ENCODE measurements at places on chromosomes 16 and 17.
A peak's percentile ranks its signal among the peaks of the same experiment; 100 is the strongest.

GRCh38 chr17:39933912-39934311 is 6.4 kb downstream of the LRRC3C start:
- no peak for DNase-seq

GRCh38 chr17:28497931-28498330 is 8.2 kb upstream of the FOXN1 start:
- no peak for DNase-seq

DNA sequence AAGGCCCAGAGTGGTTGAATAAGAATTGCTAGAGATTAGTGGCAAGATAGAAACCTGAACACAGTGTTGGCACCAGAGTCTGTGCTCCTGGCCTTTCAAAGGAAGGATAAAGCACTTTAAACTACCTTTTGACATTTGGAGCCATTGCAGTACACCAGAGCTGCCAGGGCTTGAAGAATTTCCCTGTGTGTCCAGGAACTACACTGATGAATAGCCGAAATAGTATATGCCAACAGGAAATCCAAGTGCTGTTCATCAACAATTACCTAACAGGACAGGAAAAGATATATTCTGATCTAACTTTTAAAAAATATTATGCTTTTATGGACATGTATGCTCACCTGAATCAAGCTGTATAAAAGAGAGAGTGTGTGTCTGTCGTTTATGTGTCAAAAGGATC is 5.1 kb downstream of the HEATR6 start:
- DNase-seq = no peak

- no peak for DNase-seq
Observed at GRCh38 chr17:41390411-41390938, 6.9 kb downstream of the KRT31 start.

GRCh38 chr17:58092101-58092796 is 9.0 kb downstream of the DYNLL2 start:
- no peak for DNase-seq

GRCh38 chr17:30393911-30394867 is 15.5 kb downstream of the CPD start:
- no peak for DNase-seq

- DNase-seq = no peak
Observed at GRCh38 chr16:72858665-72859493, 189.0 kb downstream of the ZFHX3 start.

DNA sequence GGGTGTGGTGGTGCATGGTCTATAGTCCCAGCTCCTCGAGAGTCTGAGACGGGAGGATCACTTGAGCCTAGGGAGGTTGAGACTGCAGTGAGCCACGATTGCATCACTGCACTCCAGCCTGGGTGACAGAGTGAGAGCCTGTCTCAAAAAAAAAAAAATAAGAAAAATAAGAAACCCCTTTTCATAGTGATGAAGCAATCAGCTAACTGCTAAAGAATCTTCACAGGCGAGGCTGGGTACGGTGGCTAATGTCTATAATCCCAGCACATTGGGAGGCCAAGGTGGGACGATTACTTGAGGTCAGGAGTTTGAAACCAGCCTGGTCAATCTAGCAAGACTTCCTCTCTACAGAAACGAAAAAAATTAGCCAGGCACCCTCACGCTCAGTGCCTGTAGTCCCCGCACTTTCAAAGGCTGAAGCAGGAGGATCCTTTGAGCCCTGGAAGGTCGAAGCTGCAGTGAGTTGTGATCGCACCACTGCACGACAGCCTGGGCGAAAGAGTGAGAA is 760 bp downstream of the SLFN12L start:
- DNase-seq = peak; percentile 28

- DNase-seq = no peak
Observed at GRCh38 chr17:70295731-70296130, 126.4 kb downstream of the KCNJ2 start.

- DNase-seq = no peak
Observed at GRCh38 chr17:33968350-33969044, 286.6 kb upstream of the CCL2 start.

- no peak for DNase-seq
Observed at GRCh38 chr17:20721171-20721570, 141.6 kb downstream of the CDRT15L2 start.

Data from stimulated activated CD4-positive, alpha-beta T cell treated with anti-CD3 and anti-CD28 coated beads, Interleukin-2, amount 100 ng/mL, for 4 hours (primary cell).